ENCODE measurements at places on chromosomes 12 and 14.
A peak's percentile ranks its signal among the peaks of the same experiment; 100 is the strongest.

DNA sequence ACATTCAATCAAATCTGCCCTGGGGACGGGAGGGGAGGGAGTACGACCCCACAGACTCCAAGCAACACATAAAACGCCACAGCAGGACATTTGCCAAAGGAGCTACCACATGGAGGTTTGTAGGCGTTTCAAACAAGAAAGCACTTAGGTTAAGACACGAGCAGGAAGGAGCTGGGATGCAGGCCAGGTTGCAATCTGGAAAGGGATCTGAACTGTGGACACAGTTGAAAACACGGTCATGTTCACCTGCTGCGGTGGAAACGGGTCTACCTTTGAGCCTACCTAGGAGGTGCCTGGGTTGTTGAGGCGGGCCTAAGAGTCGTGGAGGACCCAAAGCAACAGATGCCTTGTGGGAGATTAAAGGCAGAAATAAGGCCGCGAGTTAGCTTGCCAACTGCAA is 18.4 kb downstream of the PRKAB1 start:
- no peak for DNase-seq

DNA sequence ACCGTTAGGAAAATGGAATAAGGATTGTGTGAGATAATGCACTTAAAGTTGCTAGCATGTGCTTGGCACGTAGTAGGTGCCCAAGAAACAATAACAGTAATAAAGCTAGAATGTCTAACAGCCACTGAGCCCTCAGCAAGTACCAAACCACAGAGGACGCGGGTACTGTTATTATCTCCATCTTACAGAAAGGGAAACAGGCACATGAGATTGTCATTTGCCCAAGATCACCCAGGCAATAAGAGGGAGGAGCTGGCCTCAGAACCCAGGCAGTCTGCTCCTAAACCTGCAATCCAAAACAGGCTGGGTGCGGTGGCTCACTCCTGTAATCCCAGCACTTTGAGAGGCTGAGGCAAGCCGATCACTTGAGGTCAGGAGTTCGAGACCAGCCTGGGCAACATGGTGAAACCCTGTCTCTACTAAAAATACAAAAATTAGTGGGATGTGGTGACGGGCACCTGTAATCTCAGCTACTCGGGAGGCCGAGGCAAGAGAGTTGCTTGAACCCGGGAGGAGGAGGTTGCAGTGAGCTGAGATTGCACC is 5.1 kb upstream of the SDS start:
- no peak for DNase-seq

GRCh38 chr12:79961411-79961810 is 26.5 kb upstream of the PPP1R12A start:
- no peak for DNase-seq

DNA sequence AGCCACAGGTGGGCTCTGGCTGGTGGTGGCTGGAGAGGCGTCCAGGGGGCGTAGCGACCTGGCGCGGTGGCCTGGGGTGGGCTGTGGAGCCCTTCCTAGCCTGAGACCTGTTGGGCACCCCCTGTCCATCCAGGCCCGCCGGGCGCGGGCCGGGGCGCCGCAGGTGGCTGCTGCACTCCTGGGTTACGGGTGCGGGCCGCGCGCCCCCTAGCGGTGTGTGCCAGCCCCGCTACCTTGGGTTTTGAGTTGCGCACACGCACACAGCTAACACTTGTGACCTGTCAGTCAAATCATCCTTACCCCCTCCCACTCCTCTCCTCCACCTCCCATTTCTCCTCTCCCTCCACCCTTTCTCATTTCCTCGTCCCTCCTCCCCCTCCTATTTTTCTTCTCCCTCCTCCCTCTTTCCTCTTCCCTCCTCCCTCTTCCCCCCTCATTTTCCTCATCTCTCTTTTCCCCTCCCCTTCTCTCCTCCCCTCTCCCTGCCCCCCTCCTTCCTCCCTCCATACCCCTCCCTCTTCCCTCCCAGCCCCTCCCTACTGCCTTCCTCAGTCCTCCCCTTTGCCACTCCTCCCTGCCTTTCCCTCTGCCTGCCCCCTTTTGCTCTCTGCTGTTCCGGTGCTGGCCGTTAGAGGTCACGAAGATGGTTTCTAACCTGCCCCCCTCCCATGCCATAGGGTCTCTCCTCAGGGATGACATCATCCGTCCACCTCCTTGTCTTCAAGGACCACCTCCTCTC is 2.3 kb downstream of the MEG3 start:
- no peak for DNase-seq

GRCh38 chr12:2319737-2320506 is 267.1 kb downstream of the CACNA1C start:
- no peak for DNase-seq

- no peak for DNase-seq
These were observed 101.9 kb upstream of the OVCH1 start for GRCh38 chr12:29599381-29599780.

DNA sequence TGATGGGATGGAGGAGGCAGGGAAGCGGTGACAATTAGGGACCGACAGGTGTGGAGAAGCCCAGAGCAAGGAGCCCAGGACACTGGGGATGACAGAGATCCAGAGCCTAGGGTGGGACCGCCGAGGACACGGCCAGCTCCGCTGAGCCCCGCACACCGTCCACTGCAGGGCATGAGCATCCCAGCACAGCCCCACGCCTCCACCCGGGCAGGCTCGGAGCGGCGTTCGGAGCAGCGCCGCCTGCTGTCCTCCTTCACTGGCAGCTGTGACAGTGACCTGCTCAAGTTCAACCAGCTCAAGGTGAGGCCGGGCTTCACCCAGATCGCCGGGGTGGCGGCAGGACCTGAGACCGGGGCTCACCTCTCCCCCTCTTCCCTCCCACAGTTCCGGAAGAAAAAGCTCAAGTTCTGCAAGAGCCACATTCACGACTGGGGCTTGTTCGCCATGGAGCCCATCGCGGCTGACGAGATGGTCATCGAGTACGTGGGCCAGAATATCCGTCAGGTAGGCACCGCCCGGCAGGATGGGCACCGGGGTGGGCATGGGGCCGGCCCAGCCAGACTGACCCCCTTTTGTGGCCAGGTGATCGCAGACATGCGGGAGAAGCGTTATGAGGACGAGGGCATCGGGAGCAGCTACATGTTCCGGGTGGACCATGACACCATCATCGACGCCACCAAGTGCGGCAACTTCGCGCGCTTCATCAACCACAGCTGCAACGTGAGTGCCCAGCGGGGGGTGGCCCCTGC is 23.7 kb downstream of the SETD1B start:
- no peak for DNase-seq

DNA sequence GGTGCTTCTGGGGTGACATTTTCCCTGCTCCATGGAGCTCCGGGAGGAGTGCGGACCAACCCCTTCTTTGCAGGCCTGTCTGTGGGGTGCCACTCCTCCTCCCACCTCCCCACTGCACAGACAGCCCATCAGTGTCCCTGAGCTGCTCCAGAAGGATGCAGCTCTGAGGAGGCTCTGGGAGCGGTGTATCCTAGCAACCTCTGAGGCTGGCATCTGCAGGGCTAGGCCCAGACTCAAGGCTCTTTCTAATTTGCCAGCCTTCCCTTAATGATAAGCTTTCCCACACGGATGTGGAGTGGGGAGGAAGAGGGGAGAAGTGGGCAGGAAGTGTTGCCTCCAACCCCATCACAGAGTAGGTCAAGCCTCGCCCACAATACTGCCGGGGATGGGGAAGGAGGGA is 59.7 kb downstream of the CALM1 start:
- no peak for DNase-seq

- no peak for DNase-seq
These were observed 317.5 kb upstream of the KITLG start for GRCh38 chr12:88897723-88898122.

DNA sequence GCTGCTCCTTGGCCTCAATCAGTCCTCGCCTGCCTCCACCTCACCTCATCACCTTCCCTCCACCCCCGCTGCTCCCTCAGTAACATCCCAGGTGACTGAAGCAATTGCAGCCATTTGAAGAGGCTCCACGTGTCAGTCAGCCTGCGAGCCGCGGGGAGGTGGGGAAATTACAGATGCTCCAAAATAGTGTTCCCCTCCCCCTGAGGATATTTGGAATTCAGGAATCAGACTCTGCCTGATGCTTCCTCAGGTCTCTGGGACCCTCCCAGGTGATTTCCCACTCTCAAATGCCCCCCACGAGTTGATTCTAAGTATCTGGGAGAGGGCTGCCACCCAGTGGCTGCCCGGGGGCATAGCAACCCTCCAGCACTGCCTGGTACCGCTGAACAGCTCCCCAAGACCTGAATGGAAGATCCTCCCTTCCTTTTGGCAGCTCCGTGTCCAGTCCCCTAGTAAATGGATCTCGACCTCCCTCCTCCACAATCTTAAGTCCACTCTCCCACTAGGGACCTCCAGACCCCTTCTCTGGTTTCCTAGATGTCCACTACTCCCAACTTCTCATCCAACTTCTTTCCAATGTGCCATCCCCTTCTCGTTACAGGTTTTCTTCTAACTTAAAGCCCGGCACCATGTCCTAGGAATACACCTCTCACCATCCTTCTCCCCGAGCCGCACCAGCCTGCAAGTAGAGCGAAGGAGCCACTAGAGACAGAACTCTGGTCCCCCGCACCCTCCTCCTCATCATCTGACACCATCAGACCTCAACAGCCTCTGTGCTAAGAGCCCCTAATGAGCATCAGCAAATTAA is 1.4 kb upstream of the ASIC1 start:
- DNase-seq = peak; percentile 90

DNA sequence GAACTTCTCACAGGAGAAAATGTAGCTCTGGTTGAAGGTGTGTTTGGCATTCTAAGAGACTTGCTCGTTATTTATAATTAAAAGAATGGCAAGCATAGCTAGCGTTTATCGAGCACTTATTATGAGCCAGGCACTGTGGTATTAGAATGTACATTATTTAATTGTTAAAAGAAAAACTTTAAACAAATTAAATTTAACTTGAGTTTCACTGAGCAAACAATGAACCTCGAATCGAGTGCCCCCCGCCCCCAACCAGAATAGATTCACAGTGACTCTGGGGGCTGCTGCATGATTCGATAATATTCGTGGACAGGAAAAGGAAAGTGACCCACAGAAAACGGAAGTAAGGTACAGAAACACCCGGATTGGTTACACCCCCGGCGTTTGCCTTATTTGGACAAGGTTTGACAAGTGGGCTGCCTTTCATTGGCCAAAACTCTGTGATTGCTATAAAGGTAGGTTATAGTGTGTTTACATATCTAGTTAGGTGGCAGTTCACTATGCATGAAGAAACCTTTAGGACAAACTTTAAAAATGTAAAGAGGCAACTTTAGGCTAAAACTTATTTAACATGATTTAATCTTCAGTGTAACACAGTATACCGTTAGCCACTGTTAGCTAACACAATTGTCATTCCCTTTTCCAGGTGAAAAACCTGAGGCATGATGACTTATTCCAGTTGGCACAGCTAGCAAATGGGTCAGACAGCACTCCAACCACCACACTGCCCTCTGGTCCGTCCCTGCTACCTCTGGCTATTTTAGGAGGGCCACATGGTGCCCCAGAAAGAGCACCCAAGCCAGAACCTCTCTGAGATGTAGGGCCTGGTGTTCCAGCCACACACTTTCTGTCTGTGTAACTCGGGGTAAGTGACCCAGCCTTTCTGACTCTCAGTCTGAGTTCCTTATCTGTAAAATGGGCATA is 7.1 kb downstream of the SCNN1A start:
- DNase-seq = peak; percentile 43

DNA sequence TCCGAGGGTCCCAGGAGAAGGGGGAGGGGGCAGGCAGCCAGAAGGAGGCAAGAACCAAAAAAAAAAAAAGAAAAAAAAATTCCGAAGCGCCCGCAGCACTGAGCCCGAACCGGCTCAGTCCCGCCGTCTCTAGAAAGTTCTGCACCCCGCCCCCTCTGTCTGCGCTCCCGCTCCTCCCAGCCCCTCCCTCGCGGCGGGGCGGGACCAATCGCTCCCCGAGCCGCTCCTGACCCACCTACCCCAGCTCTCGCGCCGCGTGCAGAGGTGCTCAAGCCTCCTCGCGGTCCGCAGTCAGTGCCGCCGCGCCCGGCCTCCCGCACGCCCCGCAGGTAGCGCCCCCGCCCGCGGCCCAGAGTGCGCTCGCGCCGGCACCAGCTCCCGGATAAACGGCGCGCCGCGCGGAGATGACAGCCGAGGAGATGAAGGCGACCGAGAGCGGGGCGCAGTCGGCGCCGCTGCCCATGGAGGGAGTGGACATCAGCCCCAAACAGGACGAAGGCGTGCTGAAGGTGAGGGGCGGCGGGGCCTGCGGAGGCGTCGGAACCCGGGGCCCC is at the start of gene FKBP4:
FKBP4 (plus strand) TSS at position 235 of the 554 bp plus-strand sequence; CDS start at position 405, 170 bp downstream.
- peak; percentile 97 for DNase-seq

Measured in GM19239 (cell line).